ENCODE measurements at places on chromosomes 4 and X.
A peak's percentile ranks its signal among the peaks of the same experiment; 100 is the strongest.

DNA sequence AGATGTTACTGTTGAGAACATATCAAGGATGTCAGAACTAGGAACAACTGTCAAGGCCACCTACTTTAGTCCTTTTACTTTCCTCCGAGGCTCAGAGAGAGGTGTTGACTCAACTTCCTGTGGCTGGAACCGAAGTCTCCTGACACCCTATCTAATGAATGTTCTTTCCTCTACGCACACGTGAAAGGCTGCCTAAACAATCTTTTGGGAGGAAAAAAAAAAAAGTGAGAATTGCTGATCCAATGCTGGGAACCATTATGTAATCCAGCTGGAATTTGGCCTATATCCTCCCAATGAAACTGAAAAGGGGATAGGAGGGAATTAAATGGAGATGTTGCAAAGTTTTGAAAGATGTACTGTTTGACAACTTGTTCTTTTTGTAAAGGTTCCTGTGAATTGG is 8.3 kb upstream of the MAP7D3 start:
- no peak for DNase-seq

- no peak for DNase-seq
These were observed 424 bp upstream of the ZNF330 start for GRCh38 chr4:141220271-141220670.

DNA sequence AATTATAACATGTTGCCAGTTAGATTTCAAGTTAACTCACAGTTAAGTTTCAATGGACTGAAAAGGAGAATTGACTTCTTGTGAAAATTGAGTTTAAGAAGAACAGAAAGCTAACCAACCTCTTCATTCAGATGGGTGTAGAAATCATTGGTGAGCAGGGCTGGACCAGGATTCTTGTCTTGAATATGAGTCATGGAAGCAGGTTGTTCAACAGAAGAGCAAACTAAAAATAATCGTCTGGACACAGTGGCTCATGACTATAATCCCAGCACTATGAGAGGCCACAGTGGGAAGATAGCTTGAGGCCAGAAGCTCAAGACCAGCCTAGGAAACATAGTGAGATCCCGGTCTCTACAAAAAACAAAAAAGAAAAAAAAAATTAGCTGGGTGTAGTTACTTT is 98.2 kb downstream of the ARSJ start:
- no peak for DNase-seq

DNA sequence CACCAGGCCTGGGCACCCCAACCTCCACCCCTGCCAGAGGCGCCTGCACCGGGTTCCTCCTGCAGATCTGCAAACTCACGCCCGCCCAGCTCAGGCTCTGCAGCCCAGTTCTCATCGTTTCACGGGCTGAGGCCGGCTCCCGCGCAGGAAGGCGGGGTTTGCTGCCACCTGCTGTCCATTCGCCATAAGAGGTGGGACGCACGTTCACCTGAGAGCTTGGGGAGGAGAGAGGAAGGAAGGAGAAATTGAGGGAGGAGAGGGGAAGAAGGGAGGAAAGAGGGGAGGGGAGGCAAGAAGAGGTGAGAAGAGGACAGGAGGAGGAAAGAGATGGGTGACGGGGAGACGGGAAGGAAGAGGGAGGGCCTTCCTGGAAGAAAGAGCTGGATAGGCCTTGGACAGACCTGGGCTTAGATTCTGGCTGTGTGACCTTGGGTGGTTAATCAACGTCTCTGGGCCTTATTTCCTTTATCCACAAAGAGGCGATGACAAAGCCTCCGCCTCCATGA is 114.5 kb downstream of the ADRA2C start:
- peak; percentile 21 for DNase-seq

DNA sequence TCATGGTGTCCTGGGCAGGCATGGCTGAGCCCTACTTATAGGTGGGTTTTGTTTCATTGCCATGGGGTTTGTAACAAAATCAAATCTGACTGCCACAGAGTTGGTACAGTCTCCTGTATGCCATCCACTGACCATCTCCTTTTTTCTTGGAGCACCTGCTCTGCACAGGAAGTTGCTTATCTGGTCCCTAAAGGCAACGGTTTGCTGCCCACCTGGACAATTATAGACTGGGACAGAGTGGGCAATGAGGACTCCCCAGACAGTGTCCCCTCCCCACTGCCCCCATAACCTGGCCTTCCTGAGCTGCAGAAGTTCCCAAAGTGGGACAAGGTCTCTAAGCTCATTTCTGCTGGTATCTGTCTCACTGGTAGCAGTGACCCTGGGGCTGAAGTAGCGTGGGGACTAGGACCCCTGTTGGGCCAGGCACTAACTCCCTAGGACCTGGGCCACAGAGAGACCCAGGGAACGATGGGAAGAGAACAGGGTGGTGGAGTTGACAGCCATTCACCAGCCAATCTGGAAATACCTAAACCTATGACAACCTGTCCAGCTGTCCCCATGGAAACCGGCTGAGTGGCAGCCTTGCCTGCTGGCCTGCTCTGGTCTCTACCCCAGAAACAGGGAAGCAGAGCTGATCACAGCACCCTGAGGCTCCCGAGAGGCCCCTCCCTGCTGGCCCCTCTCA is 64.7 kb downstream of the WFS1 start:
- no peak for DNase-seq

DNA sequence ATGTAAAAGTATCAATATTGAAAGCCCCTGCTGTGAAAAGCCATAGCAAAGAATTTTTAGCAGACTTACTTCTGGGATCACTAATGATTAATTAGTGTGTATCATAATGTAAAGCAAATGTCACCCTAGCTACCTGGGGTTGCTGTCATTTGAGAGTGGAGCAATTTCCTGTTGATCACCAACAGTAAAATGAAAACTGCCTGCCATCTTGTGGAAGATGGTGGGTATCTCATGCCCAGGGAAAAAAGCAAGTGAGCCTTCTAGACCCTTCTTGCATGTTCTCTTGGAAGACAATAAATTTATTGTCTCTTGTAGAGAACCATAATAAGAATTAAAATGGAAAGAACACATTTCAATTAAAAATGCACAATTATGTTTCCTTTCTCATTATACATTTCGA is 360.2 kb downstream of the ZIC3 start:
- no peak for DNase-seq

DNA sequence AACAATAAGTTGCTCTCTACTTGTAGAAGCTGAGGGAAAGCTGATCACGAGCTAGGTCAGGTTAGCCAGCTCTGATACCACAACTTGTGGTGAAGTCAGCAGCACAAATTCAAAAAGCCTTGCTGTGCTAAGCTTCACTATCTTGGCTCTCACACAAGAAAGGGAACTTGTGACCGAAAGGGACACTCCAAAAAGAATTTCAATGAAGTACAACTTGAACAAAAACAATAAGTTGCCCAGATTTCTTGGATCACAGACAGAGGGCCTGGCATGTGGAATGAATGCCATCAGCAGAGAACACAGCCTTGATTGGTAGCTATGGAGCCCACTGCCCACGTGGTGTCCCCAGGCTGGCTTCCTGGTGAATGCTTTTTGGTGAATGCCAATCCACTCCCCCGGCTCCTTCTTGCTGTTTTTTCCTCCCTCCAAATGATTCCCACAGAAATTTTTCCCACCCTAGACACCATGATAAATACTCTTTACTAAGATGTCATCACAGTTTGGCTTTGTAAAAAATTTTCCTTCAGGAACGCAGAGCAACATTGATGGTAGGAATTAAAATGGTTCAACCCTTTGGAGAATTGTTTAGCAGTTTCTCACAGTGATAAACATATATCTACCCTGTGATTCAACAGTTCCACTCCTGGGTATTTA is 82.6 kb downstream of the ANXA3 start:
- no peak for DNase-seq

DNA sequence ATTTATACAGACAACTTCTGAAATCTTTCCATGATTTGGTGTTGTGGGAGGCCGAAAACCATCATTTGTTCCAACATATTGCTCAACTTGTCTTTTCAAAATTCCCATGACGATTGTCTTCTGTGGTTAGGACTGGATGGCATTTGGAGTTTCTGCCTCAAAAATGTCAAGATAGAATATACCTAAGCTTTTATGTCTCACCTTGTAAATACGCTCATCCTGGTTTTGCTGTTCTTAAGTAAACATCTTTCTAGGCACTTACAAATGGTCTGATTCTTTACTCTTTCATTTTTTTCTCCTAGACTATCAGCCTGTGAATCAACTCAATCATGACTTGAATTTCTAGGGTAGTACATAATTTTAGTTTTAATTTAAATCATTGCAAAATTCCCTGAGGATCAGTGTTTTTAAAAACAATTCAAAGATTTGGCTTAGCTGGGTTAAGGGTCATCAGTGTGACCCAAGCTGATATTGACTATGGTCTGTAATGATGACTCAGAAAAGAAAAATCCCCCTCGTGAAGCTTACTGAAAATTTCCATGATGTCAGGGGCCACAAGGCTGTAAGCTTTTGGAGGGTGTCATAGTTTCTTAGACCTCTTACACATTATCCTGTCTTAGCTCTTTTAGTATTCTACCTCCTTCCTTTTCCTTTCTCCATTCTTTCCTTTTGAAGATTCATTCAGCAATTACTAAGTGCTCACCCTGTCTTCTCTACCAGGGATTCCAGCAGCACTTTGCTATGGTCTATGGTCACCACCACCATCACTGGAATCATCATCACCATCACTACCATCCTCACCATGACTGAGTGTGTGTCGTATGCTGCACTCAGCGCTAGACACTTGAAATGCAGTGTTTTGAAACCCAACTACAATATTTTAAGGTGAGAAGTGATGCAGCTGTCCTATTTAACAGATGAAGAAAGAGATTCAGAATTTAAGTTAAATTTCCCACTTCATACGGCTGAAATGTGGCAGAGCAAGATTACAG is 124.4 kb downstream of the CPE start:
- no peak for DNase-seq

- no peak for DNase-seq
These were observed 10.6 kb upstream of the BCOR start for GRCh38 chrX:40108162-40108958.

GRCh38 chr4:75985116-75985515 is 5.6 kb downstream of the SDAD1 start:
- DNase-seq = no peak

- DNase-seq = no peak
These were observed 387.9 kb downstream of the ARHGAP24 start for GRCh38 chr4:85862896-85863295.

- DNase-seq = no peak
These were observed 53.0 kb downstream of the OSTC start for GRCh38 chr4:108703370-108703769.

- DNase-seq = no peak
These were observed 56.0 kb downstream of the ELOVL6 start for GRCh38 chr4:110142461-110142860.

GRCh38 chrX:40172401-40173142 is 74.8 kb upstream of the BCOR start:
- DNase-seq = no peak

DNA sequence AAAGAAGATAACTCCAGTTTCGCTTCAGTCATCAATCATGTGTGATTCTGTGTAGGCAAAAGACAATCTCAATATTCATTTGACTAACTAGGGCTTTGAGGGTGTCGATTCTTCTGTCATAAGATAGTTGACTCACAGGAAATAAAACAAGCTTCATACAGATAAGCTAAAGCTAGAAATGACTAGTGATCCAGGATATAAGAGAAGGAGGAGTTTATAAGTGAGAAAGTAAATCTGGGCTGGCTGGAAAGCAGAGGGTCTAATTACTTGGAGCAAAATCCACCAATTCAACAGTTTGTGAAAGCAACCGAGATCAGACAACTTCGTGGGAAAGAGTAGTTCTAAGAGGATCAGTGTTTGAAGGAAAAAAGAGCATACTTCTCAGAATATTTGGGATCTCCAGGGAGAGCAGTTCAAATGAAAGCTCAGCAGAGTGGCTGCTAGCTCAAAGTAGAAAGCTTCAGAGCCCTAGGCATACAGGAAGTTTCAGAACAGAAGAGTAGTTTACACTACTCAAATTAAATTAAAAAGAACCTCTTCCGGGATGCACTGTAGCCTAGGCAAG is 429.3 kb downstream of the INPP4B start:
- DNase-seq = no peak

DNA sequence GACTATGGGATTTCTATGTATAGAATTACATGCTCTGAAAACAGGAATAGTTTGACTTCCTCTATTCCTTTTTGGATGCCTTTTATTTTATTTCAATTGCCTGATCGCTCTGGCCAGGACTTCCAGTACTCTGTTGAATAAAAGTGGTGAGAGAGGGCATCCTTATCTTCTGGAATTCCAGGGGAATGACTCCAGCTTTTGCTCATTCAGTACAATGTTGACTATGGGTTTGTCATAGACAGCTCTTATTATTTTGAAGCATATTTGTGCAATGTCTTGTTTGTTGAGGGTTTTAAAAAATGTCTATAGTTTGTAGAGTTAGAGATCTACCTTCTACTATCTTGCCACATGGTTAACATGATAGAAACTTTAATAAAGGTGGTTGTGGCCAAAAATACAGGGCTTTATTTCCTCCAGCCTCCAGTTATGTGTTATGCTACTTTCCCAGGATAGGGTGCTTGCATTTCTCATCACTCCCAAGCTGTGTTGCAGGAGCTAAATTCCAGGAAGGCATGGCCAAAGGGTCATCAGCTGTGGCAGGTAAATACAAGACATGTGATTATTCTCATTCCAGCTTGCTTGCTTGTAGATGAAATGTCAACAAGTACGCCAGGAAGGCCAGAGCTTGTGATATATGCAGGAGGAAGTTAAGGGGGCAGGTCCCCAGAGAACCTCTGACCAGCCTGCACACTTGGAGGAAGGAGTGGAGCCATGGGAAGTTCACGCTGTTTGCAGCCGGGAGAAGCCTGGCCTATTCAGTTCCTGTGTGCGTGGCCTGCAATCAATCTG is 142.4 kb upstream of the CPXCR1 start:
- no peak for DNase-seq

GRCh38 chrX:39809331-39809730 is 288.4 kb downstream of the BCOR start:
- DNase-seq = no peak

GRCh38 chr4:145446184-145446583 is 35.5 kb upstream of the SMAD1 start:
- DNase-seq = no peak

GRCh38 chrX:14228611-14229010 is 198.9 kb upstream of the GEMIN8 start:
- DNase-seq = no peak

DNA sequence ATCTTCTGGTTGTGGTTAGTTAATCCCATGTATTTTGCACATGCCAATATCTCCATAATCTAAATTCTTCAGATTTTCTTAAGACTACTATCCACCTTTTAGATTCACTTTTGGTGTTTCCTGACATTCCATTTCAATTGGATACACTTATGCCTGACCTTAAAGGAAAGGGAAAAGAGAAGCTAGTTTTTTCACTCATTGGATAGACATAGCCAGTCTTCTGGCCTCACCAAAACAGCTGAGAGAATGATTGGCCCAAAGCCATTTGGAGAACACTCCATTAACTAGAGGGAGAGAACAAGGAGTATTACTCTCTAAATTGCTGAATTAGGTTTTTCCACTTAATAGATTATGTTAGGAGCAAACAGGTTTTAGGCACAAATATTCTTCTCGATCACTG is 4.0 kb downstream of the PRPS1 start:
- no peak for DNase-seq

GRCh38 chr4:154591890-154592289 is 1.3 kb upstream of the FGA start:
- no peak for DNase-seq

GRCh38 chrX:18368402-18368801 is 13.9 kb upstream of the SCML2 start:
- no peak for DNase-seq
